GM12878 (cell line): ENCODE measurements at places on chromosomes 3 and 15.
A peak's percentile ranks its signal among the peaks of the same experiment; 100 is the strongest.

- H3K27me3 ChIP-seq: no peaks in the 10 kb centered on the region
- H3K4me3 ChIP-seq: no peak overlapping the region
- H3K36me3 ChIP-seq: no peaks in the 10 kb centered on the region
- DNase-seq: no peak
- H3K4me1 ChIP-seq: no peaks in the 10 kb centered on the region
Measured at GRCh38 chr3:8589880-8590556, 54.6 kb downstream of the SSUH2 start.

DNA sequence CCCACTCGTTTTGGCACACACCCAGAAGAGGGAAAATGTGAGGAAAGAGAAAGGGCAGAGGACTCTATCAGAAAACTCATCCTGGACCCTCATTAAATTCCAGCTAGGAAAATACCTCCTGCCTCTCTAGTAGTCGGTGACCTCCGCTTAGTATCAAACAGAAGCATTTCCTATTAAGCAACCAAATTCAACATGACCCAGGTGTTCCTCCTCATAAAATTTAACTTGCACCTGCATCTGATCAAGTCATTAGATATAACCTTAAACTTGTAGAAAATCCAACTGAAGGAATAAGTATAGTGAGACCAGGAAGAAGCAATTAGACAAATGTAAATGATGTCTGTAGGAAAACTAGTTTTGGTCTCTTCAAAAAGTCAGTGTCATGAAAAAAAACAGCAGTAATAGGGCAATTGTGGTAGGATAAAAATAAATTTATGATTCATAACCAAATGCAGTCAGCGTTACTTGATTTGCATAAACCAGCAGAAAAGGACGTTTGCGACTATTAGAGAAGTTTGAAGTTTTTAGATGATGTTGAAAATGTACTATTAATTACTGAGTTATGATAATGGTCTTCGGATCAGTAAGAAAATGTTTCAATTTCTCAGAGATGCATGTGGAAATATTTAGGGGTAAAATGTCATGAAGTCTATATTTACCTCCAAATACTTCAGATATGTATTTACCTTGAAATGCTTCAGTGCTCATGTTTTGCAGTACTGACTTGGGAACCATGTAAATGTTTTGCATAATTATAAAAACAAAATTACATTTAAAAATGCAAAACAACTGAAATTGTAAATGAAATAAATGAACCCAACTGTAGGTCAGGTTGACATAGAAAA is 44.6 kb downstream of the LDHAL6B start:
- peak; percentile 79 for DNase-seq
- peaks cover 30% of the 10 kb centered on the region for H3K36me3 ChIP-seq
- H3K27ac ChIP-seq: peak overlapping the region; percentile 78
- H3K4me3 ChIP-seq: peak overlapping the region; percentile 26; the same call in 1 of the 2 replicates

- peaks cover 2% of the 10 kb centered on the region; the same call in 1 of the 2 replicates for H3K4me1 ChIP-seq
- H3K36me3 ChIP-seq: peaks cover 11% of the 10 kb centered on the region
- no peaks in the 10 kb centered on the region for H3K27me3 ChIP-seq
- no peak overlapping the region for H3K4me3 ChIP-seq
- no peak for DNase-seq
Measured at GRCh38 chr3:136262559-136262958, 12.4 kb downstream of the PCCB start.

- peaks cover 6% of the 10 kb centered on the region for H3K4me1 ChIP-seq
- DNase-seq: no peak
- no peaks in the 10 kb centered on the region for H3K36me3 ChIP-seq
Measured at GRCh38 chr3:11641316-11641682, 2.4 kb downstream of the VGLL4 start.

DNA sequence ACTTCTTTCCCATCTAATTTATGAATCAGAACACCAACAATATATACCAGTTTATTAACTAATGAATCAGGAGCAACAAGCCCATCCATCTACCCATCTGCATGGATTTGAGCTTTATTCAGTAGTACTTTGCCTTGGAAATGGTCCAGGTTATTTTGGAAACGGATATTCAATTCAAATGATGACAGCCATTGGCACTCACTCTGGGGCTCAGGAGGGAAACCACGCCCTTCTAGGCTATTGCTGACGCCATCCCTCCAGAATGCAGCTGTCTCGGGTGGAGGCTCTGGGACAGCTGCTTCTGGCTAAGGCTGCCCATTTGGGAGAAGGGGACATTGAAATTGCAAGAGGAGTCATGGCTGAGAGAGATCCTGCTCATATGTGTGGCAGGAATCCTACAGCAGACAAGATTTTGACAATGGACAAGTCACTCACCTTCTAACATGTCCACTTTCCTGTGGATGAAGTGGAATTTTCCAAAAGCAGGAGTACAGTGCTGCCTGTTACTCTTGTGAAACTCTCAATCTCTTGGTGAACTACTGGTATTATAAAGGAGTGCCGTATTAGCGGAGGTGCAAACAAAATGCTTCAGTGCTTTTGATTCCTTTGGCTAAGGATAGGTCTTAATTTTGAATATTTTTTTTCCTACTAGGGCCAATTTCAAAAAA is 29.3 kb upstream of the TRAK1 start:
- no peak for DNase-seq
- no peaks in the 10 kb centered on the region for H3K27me3 ChIP-seq
- peaks cover 31% of the 10 kb centered on the region for H3K4me1 ChIP-seq
- H3K27ac ChIP-seq: no peak overlapping the region
- H3K36me3 ChIP-seq: no peaks in the 10 kb centered on the region
- no peak overlapping the region for H3K4me3 ChIP-seq

- DNase-seq: no peak
- H3K27ac ChIP-seq: peak overlapping the region; percentile 4; the same call in 1 of the 2 replicates
- H3K4me3 ChIP-seq: peak overlapping the region; percentile 26; the same call in 1 of the 2 replicates
- H3K36me3 ChIP-seq: no peaks in the 10 kb centered on the region
- H3K27me3 ChIP-seq: no peaks in the 10 kb centered on the region
Measured at GRCh38 chr3:156685198-156685597, 10.8 kb downstream of the TIPARP start.

DNA sequence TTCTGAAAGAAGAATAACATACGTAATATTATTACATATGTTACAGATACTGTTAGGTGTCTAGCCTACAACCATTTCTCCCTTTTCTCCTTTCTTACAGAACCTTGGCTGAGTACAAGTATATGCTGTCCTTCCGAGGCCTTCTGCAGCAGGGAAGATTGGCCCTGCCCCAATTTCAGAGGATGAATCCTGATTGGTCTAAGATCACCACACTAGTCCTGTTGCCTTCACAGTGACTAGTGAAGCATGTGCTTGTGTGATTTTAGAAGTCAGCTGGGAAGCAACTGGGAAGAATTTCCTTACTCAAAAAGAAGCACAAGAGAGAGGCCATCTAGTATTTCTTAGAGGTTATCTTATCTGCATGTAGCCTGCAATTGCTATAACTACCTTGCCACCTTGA is 30.6 kb upstream of the MECOM start:
- no peaks in the 10 kb centered on the region for H3K36me3 ChIP-seq
- no peak overlapping the region for H3K4me3 ChIP-seq
- H3K4me1 ChIP-seq: no peaks in the 10 kb centered on the region
- no peak for DNase-seq
- no peak overlapping the region for H3K27ac ChIP-seq

GRCh38 chr3:2897821-2898220 is 212.4 kb downstream of the IL5RA start:
- H3K36me3 ChIP-seq: no peaks in the 10 kb centered on the region
- no peaks in the 10 kb centered on the region for H3K4me1 ChIP-seq
- no peaks in the 10 kb centered on the region for H3K27me3 ChIP-seq
- no peak overlapping the region for H3K27ac ChIP-seq
- DNase-seq: no peak

GRCh38 chr15:66089049-66089448 is 164.5 kb downstream of the MEGF11 start:
- H3K36me3 ChIP-seq: no peaks in the 10 kb centered on the region
- no peak overlapping the region for H3K27ac ChIP-seq
- no peak overlapping the region for H3K4me3 ChIP-seq
- H3K4me1 ChIP-seq: no peaks in the 10 kb centered on the region
- no peaks in the 10 kb centered on the region for H3K27me3 ChIP-seq
- DNase-seq: no peak

GRCh38 chr15:42491539-42492225 is 741 bp upstream of the ZNF106 start:
- H3K27me3 ChIP-seq: no peaks in the 10 kb centered on the region
- no peak for DNase-seq
- peak overlapping the region; percentile 98 for H3K4me3 ChIP-seq
- peak overlapping the region; percentile 98 for H3K27ac ChIP-seq
- H3K4me1 ChIP-seq: peaks cover 12% of the 10 kb centered on the region
- no peaks in the 10 kb centered on the region for H3K36me3 ChIP-seq
